ENCODE measurements at places on chromosomes 16 and 17. TPM values are rescaled to one million over a fixed set of nuclear protein-coding genes. Genes with fewer than 3 reads are reported as not detected.

DNA sequence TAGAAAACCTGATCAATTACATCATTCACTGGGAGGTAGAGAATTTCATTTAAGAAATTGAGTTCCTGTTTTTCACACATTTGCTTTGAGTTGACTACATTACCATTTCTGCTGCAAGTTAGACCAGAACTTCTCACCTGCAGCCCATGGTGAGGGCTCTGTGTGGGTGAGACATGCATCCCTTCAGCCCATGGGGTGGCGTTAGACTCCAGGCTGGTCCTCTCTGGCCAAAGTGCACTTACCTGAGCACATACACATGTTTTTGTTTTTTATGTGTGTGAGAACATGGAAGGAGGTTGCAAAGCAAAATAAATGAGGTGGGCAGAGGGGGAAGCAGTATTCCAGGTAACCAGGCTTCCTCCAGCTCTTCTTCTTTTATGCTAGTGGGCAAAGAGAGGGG lies 470.2 kb downstream of the PMP22 start:
- DNase-seq = no peak

DNA sequence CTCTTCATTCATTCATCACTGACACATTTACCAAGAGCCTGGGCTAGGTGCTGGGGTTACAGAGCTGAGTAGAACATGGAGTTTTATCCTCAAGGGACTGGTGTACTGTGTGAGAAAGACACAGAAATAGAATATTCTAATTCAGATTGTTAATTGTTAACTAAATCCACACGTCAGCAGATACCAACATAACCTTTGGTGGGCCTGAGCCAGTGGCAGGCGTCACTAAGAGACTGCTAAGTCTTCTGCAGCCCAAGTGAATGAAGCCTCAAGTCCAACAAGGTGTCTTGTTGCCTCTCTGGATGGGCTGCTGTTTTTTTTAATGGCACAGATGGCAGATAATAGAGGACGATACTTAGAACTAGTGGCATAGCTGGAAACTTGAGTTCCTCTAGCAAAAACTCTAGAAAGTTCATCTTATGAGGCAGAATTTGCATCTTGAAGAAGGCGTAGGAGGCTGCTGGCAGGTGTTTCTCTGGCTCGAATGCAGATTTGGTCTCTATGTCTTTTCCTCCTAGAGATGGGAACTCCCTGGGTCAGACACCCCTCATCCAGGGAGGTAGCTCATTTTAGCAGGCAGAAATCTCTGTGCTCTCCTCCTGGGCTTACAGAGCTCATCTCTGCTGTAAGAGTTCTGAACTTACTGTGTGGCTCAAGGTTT lies 179.5 kb downstream of the NTN1 start:
- no peak for DNase-seq

- no peak for DNase-seq
Observed at GRCh38 chr16:28923231-28923587, 1.8 kb downstream of the RABEP2 start.

- DNase-seq = no peak
Observed at GRCh38 chr17:36127911-36128310, 24.3 kb downstream of the CCL4 start.

DNA sequence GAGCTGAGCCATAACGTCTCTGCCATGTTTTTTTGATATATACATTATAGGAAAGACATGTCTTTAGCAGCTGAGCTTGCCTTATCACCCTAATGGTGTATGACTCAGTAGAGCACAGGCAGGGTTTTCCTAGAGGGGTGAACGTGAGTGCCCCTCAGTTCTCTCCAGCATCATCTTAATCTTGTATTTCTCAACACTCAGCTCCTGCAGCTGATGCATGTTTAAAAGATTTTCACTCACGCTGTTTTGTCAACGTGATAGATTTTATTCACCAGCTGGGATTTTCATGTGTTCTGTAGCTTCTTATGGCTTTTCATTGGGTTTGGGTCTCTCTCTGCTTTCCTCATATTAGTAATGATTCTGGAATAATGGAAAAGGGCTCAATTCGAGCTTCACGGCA lies 186.0 kb upstream of the PMFBP1 start:
- DNase-seq = no peak

TPSG1 gene
- total RNA-seq = not detected

DNA sequence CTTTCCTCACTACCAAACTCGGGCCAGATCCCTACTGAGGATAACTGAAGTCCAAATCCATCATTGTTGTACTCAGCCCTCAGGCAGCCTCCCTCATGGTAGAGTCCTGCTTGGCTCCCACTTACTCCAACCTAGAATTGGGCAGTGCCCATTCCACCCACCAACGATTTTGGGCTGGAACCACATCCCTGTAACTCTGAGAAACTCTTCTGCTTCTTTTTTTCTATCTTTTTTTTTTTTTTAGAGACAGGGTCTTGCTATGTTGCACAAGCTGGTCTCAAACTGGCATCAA lies 1.2 kb downstream of the PRR14 start:
- DNase-seq = no peak

- DNase-seq = peak; percentile 27
Observed at GRCh38 chr17:1181753-1182137, 2.0 kb upstream of the ABR start.

DNA sequence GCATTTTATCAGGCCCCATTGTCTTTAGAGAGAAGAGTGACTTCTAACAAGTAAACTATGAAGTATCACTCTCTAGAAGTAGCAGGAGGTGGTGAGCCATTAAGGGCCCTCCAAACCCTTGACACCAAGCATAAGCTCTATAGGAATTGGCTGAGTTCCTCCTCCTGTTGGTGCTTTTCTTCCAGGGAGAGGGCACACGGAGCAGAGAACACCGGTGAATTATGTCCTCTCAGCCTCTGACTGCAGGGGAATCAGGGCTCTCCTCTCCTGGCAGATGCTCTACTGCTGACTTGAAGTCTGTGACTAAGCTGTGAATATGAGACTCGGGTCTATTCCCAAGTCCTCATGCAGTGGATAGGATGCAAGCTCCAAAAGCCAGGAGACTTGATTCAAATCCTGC lies 32.3 kb downstream of the CHD9 start:
- DNase-seq = no peak

CBFA2T3 gene
- total RNA-seq = not detected

DNA sequence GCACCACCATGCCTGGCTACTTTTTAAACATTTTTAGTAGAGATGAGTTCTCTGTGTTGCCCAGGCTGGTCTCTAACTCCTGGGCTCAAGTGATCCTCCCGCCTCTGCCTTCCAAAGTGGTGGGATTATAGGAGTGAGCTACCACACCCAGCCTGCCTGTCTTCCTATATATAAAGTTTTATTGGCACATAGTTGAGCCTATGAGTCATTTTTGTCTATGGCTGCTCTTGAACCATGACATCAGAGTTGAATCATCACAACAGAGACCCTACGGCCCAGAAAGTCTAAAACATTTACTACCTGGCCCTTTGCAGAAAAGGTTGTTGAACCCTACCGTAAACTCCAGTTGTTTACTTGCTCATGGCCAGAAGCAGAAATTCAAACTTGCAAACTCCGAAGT lies 7.9 kb downstream of the SEPTIN12 start:
- peak; percentile 38 for DNase-seq

DNA sequence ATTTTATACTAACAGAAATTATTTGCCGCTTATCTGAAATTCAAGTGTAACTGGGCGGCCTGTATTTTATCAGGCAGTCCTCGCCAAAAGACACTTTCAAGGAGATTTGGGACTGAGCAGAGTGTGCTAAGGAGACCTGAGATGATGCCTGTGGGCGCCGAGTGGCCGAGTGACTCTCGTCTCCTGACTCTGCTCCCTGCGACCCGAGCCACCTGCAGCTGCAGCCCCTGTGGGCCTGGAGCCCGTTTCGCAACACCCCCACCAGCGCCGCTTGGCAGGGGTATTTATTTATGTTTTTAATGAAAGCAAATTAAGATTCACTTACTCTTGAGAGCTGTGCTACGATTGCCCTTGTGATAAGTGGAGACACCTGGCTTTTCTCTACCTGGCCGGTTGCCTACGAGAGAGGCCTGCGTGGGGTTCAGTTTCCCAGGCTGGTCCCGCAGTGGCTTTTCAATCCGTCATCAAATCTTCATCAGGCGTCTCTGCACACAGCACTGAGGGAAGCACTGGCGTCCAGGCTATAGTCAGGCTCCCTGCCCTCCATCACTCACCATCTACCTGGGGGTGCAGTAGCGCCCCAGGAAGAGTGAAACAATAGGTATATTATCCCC lies 124.0 kb downstream of the SEC14L1 start:
- DNase-seq = no peak

TBC1D3D gene
- not detected for total RNA-seq

GRCh38 chr17:8110456-8110804 lies 7.9 kb downstream of the ALOXE3 start:
- no peak for DNase-seq

- no peak for DNase-seq
Observed at GRCh38 chr16:27841911-27842310, 221.6 kb downstream of the GSG1L start.

ALDH3A1 gene
- 27.9 TPM for total RNA-seq

TP53TG3C gene
- total RNA-seq = not detected

- DNase-seq = peak; percentile 77
Observed at GRCh38 chr16:21100447-21100846, 50.2 kb downstream of the DNAH3 start.

DNA sequence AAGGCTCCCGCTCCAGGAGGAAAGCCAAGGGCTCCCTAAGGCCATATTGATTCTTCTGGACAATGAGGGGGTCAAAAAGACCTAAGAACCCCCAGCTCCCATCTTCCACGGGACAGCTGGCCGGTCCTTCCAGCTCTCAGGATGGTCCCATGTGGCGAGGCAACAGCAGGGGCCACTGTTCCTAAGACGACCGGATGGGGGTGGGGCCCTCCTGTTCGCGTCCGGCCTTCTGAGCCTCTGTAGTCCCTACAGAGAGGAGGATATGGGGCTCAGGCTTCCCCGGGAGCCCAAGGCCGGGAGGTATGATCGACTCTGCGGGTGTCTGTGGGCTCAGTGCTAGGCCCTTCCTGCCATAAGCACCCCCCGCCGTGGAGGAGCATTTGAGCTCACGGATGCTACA lies 6.0 kb upstream of the DCXR start:
- no peak for DNase-seq

DNA sequence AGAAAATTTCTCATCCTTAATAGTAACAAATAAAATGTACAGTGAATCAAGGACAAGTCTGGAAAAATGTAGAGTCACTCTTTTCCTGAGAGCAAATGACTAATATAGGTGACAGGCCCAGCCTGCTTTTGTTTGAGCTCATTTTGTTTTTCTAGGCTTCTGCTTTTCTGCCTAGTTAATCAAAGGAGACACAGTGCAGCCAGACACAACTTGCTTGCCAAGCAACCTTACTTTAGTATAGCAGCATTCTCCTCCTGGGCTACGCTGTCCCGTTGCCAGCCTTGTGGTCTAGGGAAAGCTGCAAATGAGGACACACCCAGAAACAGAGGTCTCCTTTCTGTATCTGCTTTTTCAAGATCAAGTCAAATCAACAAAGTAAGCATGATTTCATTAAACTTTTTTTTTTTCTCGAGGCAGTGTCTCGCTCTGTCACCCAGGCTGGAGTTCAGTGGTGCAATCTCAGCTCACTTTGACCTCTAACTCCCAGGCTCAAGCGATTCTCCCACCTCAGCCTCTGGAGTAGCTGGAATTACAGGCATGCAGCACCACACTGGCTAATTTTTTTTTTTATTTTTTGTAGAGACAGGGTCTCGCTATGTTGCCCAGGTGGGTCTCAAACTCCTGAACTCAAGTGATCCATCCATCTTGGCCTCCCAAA lies 17.2 kb downstream of the GINS3 start:
- DNase-seq = peak; percentile 82

GCGR gene
- not detected for total RNA-seq

DNA sequence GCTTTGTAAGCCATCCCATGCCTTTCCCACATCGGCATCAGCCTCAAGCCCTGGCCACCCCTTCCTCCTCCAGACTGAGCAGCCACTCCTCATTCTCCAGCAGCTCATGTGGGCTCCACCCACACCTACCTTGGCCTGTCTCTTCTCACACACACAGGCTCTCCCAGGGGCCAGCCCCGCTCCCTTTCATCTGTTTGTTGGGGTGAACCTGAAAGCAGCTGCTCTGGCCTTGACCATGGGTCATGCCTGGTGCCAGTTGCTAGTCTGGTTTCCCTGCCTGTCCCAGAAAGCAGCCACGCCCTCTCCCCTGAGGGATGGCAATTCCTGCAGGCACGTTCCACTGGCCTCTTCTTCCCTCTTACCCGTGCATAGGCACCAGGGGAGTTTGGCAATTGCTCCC lies 11.4 kb upstream of the TMEM238L start:
- DNase-seq = no peak

- DNase-seq = no peak
Observed at GRCh38 chr17:47860386-47860785, 9.4 kb upstream of the SP6 start.

DNA sequence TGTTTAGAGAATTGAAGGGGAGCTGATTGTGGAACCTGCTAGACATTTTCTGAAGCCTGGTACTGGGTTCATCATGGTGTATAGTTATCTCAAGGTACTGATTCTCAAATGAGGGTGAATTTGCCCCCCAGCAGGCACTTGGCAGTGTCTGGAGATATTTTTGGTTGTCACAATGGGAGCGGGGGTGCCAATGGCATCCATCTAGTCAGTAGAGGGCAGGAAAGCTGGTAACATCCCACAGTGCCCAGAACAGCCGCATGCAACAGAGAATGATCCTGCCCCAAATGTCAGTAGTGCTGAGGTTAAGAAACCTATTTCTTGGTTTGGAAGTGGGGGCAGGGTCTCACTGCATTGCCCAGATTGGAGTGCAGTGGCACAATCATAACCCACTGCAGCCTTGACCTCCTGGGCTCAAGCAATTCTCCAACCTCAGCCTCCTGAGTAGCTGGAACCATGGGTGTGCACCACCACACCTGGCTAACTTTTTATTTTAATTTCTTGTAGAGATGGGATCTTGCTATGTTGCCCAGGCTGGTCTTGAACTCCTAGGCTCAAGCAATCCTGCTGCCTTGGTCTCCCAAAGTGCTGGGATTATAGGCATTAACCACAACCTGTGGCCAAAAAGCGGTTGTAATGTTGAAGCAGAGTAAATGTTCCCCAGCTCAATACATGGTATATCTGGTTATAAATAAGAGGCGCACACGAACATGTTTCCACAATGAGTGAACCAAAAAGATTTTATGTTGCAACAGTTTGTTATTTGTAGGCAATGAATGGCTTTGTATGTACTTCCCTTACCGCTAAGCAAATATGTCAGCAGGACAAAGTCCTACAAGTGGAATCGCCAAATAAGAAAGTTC lies 46.4 kb upstream of the EEF2KMT start:
- DNase-seq = no peak

DNA sequence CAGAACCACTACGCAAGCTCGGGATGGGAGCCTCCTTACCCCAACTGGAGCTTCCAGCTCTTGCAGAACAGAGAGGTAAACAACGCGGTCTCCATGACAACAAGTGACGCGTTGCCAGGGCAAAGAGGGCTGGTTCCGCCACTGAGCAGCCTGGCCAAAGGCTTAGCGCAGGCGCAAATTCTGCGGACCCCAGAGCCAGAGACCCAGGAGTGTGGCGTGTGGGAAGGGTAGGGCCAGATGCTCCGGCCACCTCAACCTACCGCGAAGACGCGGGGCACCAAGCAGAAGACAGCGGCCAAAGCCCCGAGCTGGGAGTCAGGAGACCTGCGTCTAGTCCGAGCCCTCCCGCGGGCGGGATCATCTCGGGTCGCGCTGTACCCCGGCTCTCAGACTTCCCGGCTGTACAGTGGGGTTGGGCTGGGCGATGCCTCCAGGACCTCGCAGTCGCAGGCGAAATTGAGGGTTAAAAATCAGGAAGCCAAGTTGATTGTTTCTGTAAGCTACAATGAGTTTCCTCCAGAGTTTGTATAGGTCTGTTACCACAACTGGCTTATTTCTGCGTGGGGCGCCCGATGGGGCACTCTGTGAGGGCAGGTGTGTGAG lies at the start of gene TEKT1:
TEKT1 (minus strand) TSS at position 69 of the 603 bp plus-strand sequence. CDS start 1,353 bp downstream, outside the sequence.
- peak; percentile 73 for DNase-seq

CCL16 gene
- not detected for total RNA-seq

GRCh38 chr16:22659933-22660332 lies 149.2 kb downstream of the NPIPB5 start:
- DNase-seq = peak; percentile 19
